Spleen (tissue), 13 donors: ENCODE measurements at places on chromosomes 12 and 14.

- DNase-seq = no peak
Measured at GRCh38 chr14:53376064-53376463, 222.9 kb upstream of the DDHD1 start.

GRCh38 chr12:56599797-56600196 lies 30.3 kb downstream of the BAZ2A start:
- no peak for DNase-seq

DNA sequence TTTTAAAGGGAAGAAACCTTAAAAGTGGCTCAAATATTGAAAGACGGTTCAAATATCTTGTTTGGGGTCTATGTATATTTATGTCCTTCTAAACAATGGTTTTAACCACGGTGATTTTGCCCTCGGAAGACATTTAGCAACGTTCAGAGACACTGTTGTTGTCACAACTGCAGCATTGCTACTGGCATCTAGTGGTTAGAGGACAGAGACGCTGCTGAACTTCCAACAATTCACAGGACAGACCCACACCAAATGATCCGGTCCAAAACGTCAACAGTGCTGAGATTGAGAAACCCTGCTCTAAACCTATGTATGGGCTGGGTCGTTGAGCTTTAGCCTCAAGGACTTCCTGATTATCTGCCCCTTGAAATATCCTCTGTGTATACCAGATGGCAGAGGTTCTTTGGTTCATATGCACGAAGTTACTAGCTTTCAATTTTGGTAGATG lies 1.7 kb downstream of the ANGEL1 start:
- DNase-seq = no peak

DNA sequence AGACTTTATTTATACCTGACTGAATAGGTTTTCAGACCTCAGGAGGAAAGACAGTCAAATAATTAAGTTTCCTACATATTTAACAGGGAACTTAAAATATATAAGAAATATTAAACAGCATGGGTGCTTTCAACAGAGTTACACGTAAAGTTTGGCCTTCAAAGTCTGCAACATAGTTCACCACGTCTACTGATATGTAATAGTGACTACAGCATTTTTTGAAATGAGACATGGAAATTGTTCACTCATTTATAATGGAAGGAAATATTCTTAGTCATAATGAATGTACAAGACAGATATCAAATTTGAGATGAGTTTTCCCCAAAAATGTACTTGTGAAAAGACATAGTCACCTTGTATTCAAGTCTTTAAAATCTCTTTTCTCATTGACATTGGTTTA lies 56.7 kb upstream of the KCNMB4 start:
- DNase-seq = no peak

DNA sequence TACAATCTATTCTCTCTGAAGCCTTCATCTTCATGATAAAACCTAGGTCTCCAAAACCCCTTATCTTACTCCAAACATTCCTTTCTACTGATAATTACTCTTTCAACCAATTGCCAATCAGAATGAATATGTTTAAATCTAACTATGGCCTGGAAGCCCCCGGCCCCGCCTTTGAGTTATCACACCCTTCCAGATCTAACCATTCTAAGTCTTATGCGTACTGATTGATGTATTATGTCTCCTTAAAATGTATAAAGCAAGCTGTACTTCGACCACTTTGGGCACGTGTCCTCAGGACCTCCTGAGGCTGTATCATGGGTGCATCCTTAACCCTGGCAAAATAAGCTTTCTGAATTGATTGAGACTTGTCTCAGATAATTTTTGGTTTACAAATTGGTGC lies 14.4 kb downstream of the PABPN1 start:
- no peak for DNase-seq

DNA sequence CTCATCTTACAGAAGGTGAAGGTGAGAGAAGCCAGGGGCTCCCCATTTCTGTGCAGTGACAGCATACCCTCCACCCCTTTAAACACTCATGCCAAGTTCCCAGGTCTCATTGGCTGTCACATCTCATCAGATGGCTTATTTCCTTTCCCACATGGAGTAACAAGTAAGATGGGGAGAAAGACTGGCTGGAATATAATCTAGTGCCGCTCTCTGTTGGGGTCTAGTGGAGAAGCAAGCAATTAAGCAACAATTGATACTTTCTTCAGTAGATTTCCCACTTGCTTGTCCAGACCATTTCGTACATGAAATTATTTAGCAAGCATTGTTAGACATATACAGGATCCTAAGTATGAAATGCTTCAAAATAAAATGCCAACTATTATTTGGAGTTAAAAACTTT lies 92.2 kb downstream of the SLC5A8 start:
- DNase-seq = no peak

- DNase-seq = no peak
Measured at GRCh38 chr12:132422040-132422380, 67.9 kb upstream of the FBRSL1 start.
